ENCODE measurements at places on chromosomes 2 and 18. TPM values are rescaled to one million over a fixed set of nuclear protein-coding genes. Genes with fewer than 3 reads are reported as not detected.

DNA sequence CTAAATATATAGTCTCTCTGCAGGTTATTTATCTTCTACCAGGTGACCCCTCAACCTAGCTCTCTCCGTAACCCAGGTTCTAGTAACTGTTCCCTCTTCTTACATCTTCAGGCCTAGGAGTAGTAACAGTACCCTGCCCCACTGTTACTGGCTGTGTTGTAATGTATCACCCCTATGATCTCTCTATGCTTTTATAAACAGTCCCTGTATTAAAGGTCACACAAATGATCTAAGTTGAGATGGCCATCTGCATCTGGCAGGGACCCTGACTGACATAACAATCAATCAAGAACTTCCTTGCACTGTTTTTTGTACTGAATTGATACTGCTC lies 219.7 kb upstream of the STK17B start:
- DNase-seq: no peak

DNA sequence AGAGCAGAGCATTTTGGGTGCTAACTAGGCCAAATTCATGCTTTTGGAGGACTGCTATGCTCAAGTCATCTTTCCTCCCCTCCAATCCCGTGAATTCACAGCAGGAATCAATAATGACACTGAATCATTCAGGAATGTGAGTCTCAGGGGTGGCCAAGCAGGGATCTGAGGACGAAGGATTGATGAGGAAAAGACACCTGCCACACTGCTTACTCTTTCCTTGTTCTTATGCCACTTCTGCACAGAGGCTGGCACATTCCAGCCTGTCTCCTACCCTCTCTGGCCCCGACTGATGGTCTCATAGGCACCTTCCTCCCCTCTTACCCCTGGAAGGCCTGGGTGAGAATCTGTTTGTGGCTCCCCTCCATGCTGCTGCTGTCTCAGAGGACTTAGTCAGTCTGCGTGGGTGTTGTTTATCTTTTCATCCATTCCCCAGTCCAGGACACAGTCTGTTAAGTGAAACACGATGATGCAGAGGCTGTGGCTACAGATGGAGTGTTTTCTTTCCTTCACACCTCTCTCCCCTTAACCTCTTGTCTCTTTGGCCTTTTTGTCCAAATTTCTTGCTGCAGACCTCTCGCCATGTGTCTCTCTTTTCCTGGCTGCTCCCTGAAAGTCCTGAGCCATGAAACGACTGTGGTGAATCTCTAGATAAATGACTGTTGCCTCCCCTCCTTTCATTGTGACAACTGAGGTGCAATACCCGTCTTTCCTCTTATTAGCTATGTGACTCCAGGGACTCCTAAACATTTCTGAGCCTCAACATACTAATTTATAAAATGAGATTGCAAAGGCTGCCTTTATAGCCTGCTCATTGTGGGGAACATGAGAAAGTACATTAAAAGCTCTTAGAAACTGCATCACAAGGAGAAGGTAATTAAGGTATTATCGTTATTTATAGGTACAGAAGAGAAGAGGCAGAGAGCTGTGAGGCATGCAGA lies 86.9 kb downstream of the RDH14 start:
- no peak for DNase-seq

GRCh38 chr2:128491692-128492244 lies 173.1 kb upstream of the HS6ST1 start:
- no peak for DNase-seq

STK11IP gene
- 28.4 TPM for total RNA-seq

ZSCAN30 gene
- total RNA-seq: 19.2 TPM

DNA sequence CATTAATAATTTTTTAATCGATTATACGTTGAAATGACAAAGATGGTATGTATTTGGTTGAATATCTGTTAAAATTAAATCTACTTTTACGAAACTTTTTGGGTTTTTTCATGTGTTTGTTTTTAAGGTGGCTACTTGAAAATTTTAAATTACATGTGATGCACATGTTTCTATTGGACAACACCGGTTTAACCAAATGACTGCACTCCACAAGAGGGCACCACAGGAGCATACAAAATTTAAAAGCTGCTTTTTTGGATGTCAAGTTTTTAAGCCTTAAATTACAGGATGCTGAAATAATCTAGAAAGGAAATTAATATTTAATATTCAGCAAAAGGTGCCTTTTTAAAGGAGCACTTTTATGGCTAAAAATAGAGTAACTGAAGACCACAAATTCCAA lies 98.7 kb downstream of the ACVR1 start:
- peak; percentile 56 for DNase-seq

NTSR2 gene
- total RNA-seq: not detected

DNA sequence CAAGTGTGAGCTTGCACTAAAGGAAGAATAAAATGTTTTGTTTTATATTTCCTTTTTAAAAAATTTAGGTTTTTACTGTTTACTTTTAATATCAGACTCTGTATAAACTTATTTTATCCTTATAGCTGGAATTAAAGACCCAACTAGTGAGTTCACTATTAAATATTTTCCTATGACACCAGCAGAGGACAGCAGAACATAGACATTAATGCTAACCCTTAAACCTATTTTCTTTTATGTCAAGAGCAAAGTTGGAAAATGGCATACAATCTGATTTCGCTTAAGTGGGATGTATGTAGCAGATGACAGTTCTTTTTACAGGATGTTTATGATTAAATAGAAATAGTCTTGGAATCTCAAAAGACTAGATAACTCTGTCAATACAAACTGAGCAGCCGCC lies 188.2 kb upstream of the XIRP2 start:
- no peak for DNase-seq

DNA sequence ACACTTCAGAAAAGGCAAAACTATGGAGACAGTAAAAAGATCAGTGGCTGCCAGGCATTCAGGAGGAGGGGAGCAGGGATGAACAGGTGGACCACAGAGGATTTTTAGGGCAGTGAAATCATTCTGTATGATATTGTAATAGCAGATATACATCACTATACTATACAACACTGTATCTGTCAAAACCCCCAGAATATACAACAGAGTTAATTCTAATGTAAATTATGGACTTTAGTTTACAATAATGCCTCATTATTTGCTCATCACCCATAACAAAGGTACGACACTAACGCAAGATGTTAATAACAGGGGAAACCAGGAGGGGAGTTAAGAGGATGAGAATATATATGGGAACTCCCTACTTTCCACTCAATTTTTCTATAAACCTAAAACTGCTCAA lies 28.8 kb downstream of the MAP3K2 start:
- no peak for DNase-seq

DNA sequence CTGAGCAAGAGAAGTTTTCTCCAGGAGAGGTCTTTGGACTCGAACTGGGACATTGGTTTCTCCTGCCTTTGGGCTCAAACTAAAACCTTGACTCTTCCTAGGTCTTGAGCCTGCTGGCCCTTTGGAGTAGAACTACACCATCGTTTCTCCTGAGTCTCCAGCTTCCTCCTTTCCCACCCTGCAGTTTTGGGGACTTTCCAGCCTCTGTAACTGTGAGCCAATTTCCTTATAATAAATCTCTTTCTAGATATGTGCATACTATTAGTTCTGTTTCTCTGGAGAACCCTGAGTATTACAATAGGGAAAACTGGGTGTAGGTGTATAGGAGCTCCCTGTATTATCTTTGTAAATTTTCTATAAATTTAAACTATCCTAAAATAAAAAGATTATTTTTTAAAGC lies 219.8 kb upstream of the AGAP1 start:
- no peak for DNase-seq

DNA sequence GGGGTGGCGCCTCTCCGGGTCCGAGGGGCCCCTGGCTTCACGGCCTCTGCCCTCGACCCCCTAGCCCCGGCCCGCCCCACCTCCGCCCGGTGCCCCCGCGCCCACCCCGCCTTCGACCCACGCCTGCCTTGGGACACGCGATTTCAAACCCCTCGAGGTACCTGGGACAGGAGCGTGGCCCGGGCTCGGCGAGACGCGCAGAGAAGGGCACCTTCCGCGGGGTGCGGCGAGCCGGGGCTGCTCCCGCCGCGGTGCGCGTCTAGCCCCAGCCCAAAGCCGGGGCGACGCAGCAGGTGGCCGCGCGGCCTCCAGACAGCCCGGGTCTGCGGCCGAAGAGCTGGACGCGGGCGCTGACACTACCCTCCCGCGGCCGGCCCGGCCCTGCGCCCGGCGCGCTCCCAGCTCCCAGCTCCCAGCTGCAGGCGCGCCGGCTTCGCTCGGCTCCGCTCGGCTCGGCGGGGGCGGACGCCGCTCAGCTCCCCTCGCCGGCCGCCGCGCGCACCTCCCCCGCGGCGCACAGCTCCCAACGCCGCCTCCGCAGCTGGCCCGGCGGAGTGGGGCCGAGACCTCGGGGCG lies at the start of gene CRACDL:
TSS of gene CRACDL (minus strand) at position 449 of the 576 bp plus-strand sequence. CDS start 89,425 bp downstream, outside the sequence.
- DNase-seq: no peak

DNA sequence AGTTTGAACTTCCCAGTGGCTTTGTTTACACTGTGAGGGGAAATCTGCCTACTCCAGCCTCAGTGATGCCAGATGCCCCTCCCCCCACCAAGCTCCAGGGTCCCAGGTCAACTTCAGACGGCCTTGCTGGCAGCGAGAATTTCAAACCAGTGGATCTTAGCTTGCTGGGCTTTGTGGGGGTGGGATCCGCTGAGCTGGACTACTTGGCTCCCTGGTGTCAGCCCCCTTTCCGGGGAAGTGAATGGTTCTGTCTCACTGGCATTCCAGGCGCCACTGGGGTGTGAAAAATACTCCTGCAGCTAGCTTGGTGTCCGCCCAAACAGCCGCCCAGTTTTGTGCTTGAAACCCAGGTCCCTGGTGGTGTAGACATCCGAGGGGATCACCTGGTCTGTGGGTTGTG lies 70.0 kb upstream of the NEUROD1 start:
- no peak for DNase-seq

NPHP1 gene
- 0.13 TPM for total RNA-seq

CHST9 gene
- not detected for total RNA-seq

DNA sequence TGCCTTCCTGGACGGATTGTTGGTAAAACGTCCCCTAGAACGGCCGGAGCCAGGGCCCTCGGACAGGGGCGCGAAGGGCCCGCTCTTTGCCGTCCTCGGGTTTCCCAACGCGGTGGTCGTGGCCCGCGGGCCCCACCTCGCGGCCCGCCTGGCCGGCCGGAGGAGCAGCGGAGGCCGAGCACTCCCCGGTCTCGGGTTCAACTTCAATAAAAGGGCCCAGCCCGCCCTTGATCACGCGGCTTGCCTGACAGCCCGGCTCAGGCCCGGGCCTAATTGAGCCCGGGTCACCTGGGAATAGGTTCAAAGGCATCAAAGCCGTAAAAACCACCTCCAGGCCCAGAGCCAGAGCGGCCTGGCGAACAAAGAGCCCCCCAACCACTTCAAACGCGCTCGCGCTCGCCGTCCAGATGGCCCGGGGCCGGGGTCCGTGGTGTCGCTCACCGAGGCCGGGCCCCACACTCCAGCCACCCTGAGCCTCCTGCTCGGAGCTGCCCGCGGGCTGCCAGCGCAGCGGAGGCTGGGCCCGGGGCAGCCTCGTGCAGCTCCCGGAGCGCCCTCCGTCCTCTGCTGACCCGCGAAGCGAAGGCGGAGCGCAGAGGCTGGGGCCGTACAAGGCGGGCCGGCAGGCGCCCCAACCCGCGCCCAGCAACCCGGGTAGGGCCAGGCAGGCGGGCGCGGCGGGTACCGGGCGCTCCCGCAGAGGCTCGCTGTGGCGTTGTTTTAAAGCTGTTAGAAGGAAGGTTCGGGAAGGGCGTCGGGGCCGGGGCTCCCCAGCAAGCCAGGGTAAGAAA lies 1.1 kb upstream of the TWIST2 start:
- no peak for DNase-seq

DNA sequence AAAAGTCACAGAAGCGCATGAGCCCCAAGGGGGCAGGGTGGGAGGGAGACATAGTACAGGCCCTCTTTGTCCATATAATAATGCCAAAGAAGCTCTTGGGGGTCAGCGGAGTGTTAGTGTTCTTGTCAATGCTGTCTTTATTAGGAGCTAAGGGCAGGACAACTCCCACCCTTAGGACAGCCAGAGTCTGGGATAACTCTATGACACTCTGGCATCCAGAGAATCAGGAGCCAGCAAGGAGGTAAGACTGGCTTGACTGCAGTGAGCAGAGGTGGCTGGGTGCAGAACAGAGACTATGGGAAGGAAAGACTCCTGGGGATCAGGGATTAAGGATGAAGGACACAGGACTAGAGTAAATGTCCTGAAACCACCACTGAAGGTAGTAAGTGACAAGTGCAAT lies 19.0 kb upstream of the HNMT start:
- DNase-seq: no peak

SERPINB4 gene
- not detected for total RNA-seq

IL36RN gene
- total RNA-seq: not detected

ATP6V1B1 gene
- not detected for total RNA-seq

GRCh38 chr2:173249661-173250641 lies 104.7 kb upstream of the CDCA7 start:
- DNase-seq: no peak

GRCh38 chr2:10917927-10918326 lies 6.2 kb downstream of the KCNF1 start:
- DNase-seq: no peak

DNA sequence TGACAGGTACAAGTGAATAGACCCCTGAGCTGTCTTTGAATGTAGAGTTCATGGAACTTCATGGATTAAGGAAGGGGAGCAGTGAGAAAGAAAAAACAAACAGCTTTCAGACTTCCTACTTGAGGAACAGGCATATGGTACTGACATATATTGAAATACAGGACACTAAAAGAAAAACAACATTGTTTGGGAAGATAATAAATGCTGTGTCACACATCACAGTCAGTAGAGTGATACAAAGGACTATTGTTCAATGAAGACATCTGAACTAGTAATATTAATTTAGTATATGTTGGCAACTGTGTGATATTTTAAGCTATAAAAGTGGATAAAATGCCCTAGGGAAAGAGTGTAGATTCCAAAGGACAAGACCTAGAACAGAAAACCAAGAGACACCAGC lies 3.3 kb downstream of the DSC2 start:
- DNase-seq: no peak

DNA sequence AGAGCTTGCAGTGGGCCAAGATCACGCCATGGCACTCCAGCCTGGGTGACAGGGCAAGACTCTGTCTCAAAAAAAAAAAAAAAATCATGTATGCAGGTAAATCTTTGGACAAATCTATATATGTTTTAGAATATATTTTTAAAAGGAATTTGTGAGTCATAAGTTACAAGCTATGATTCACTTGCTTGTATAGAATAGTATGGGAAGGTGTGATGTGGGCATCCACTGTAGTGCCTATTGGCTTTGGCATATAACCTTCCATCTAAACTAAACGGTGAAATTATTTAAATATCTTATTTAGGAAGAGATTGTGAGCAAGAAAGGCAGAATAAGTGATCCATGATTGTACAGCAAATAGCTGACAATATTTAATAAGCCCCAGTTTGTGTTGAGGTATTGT lies 261.1 kb downstream of the GALNT13 start:
- DNase-seq: no peak

GRCh38 chr2:47499621-47500309 lies 96.8 kb downstream of the MSH2 start:
- DNase-seq: no peak

DNA sequence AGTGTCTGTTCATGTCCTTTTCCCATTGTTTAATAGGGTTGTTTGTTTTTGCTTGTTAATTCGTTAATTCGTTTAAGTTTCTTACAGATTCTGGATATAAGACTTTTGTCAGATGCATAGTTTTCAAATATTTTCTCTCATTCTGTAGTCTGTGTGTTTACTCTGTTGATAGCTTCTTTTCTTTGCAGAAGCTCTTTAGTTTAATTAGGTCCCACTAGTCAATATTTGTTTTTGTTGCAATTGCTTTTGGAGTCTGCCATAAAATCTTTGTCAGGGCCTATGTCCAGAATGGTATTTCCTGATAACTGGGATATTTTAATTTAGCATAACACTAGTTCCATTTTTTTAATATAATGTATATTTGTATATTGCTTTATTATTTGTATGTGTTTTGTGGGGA lies 1380.1 kb downstream of the SUCLG1 start:
- no peak for DNase-seq
